ENCODE measurements at places on chromosomes 5 and 9.

- DNase-seq: no peak
Measured at GRCh38 chr5:78574131-78574673, 74.4 kb downstream of the LHFPL2 start.

DNA sequence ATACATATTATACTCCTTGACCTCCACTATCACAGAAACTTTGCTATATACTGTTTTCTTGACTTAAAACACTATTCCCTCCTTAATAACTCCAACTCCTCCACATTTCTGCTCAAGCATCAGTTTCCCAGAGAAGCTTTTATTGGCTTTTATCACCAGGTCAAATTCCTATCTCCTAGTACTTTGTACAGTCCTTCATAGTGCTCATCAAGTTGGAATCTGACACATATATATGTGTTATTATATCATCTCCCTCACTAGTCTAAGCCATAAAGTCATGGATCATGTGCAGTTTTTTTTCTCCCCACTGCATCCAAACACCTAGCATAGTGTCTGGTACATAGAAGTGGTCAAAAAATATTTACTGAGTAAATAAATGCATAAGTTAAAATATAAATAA is 59.1 kb downstream of the BHMT start:
- no peak for DNase-seq

GRCh38 chr5:109191153-109191558 is 218.6 kb downstream of the PJA2 start:
- DNase-seq: no peak

DNA sequence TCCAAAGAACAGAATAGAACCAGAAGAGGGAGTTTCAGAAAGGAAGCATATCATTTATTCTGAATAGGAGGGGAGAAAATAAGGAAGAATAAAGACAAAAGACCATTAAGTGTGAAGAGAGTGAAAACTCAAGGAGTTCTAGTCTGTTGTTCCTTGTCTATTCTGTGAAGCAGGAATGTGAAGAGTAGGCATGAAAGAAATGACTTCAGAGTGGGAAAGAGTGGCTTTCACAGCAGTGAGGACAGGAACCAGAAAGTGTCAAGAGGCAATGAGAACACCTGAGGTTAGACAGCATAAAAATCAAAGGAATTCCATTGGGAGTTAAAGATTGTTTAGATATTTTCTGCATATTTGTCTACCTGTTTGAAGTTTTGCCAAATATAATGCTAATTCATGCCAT is 768.8 kb upstream of the GRAMD2B start:
- no peak for DNase-seq

- DNase-seq: no peak
Measured at GRCh38 chr5:147611483-147611882, 101.6 kb upstream of the DPYSL3 start.

DNA sequence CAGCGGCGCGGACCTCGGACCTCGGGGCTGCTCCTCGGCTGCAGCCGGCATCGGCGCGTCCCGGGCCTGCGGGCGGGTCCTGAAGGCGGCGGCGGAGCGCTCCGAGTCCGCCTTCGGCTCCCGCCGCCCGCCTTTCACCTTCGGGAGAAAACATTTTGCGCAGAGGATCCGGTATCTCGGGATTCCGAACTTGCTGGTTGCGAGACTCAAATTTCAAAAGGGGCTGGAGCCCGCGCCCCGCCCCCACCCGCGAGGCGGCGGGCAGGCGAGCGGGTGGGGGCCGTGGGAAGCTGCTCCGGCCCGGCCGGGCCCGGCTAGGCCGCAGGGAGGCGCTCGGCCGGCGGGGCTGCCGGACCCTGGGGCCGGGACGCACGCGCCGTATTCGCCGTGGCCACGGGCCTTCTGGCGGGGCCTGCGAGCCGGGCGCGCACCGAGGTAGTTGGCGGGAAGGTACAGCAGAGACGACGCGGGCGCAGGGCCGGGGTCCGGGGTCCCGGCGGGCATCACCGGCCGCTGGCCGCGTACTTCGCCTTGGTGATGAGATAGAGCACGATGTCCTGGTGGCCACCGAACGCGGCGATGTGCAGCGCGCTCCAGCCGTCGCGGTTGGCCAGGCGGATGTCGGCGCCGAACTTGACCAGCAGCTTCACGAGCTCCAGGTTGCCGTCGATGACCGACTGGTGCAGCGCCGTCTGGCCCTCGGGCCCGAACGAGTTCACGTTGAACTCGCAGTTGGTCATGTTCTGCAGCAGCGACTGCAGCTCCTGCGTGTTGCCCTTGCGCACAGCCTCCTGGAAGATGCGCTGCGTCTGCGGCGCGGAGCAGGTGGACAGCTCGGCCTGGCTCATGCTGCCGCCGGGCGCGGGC is 757 bp downstream of the NRARP start:
- DNase-seq: peak; percentile 54

DNA sequence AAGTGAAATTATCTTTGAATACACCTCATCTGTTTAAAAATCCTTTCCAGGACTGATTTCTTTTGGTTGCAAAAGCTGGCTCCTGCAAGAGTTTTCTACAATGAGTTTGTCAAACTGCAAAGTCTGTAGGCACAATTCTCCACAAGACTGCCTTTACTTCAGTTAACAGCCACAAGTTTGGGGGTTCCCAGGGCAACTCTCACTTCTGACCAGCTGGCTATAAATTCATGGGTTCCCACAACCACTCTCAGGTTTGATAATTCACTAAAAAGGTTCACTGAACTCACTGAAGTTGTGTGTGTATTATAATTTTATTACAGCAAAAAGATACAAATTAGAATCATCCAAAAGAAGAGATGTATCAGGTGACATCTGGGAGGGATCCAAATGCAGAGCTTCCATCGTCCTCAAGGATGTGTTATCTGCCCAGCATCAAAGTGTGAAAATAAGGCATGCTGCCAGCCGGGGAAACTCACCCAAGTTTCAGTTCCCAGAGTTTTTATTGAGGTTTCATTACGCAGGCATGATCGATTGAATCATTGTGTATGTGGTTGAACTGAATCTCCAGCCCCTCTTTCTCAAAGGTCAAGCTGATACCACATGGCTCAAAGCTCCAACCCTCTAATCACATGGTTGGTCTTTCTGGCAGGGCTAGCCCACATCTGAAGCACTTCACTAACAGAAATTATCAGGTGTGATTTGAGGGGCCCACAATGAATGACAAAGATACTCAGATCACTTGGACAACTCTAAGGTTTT is 19.0 kb upstream of the PSIP1 start:
- DNase-seq: no peak

- DNase-seq: no peak
Measured at GRCh38 chr5:8831854-8832253, 714.0 kb downstream of the SEMA5A start.

DNA sequence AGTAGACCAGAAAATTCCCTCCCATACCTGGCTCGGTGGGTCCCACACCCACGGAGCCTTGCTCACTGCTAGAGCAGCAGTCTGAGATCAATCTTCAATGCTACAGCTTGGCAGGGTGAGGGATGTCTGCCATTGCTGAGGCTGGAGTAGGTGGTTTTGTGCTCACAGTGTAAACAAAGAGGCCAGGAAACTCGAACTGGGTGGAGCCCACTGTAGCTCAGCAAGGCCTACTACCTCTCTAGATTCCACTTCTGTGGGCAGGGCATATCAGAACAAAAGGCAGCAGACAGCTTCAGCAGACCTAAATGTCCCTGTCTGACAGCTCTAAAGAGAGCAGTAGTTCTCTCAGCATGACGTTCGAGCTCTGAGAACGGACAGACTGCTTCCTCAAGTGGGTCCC is 5.6 kb upstream of the GZMA start:
- DNase-seq: no peak
